Psoas muscle (tissue), 8 donors: ENCODE measurements at places on chromosomes 16 and 17. TPM values are rescaled to one million over a fixed set of nuclear protein-coding genes. Genes with fewer than 3 reads are reported as not detected.

GRCh38 chr17:49365667-49366066 lies 3.6 kb upstream of the ZNF652 start:
- DNase-seq = no peak

- DNase-seq = no peak
Observed at GRCh38 chr16:21023509-21024202, 123.1 kb downstream of the LYRM1 start.

- peak; percentile 85 for DNase-seq
Observed at GRCh38 chr16:15434425-15435215, at the start of gene BMERB1. BMERB1 (plus strand) TSS chr16:15434588; CDS start chr16:15434654, 66 bp downstream.

GRCh38 chr16:75219838-75220237 lies 1.1 kb downstream of the CTRB1 start:
- DNase-seq = no peak

DNA sequence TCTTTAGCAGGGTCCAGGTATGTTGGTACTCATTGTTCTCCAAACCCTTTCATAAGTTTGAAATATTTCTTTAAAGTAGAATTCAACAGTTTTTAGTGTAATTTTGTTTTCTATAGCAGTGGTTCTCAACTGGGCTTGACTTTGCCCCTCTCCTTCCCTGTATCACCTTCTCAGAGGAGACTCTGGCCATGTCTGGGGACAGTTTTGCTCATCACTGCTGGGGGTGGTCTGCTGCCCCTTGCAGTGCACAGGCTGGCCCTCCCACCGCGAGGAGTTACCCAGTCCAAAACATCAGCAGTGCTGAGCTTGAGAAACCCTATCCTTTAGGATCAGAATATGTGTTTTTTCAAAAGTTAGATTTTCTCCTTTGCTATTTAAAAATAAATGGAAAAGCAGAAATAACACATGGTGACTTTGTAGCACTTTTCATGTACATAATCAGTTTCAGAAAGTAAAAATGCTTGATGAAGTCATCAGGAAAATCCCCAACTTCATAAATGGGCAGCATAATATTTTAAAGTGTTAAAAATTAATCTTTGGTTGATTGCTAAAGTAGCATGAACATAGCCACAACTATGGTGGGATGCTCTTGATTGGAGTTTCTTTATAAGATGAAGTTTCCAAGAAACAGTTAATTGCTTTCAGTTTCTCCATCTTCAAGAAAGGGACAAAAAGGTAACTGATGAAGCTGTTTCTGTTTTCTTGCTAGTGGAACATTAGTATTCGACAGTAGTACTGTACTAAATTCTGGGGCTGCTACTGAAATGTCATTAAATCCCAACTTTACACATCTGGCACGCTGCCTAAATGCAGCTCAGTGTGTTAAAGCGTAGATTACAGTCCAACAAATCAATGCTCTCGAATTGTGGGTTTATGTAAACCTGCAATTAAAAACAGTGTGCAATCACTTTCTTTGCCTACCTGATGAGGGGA lies 70.3 kb downstream of the NETO2 start:
- DNase-seq = no peak

DNA sequence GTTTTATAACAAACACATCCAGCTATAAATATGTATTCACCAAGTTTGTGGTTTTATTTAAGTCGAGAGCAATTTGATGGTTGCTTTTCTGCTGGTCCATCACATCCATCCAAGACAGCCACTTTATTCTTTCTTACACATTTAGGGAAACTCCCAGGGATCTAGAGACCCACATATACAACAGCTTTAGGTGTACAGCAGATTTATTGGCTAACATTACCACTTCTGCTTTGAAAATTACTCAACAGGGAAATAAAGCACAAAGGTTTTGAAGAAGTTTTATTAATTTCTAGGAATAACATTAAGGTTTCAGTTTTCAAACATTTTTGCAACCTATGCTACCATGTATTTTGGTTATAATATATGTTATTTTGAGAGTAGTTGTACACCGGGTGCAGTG lies 6.9 kb downstream of the ERCC4 start:
- DNase-seq = no peak

DNA sequence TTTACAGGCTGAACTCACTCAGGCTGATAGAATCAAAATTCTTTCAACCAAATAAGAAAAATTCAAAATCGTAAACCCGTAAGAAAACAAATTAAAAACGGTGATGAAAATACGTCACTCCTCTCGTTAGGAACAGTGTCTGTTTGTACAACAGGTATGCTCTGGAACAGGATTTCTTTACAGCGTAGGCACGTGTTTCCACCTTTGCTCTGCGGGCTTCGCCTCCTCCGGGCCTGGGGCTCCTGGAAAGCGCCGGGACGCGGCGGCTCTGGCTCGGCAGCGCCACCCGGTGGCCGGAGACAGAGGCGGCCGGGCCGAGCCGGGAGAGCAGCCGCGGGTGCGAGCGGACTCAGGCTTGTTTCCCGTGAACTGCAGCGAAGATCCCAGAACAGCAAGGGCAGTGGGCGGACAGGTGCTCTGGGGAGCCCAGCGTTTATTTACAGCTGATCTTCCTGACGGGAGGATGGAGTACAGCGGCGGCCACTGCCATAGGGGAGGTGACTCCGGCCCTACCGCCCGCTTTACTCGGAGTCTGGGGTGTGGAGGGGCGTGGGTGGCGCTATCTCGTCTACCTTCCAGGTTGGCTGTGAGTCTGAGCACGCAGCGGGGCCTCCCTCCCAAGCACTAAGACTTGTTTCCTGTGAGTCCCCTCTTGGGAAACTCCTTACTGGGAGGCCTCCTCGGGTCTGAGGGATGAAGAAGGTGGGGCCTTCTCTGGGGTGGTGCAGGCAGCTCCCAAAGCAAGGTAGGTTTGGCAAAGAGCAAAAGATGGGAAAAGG lies 40.5 kb upstream of the ATP2A3 start:
- peak; percentile 71 for DNase-seq

DNA sequence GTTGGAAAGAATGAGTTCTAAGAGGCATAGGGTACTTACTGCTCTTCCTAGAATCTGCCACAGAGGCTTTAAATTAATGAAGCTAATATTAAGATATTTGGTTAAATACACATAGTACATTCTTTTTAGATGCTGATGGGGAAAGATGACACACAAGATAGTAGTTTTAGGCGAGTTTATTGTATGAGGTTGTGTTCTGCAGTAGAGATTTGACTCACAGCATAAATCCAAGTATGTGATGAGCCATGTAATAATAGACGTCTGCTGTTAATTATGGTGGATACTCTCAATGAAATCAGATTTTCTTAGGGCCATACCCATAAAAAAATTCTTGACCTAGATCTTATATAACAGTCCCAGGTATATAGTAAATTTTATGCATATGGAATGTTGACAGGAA lies 8.0 kb downstream of the TNRC6C start:
- no peak for DNase-seq

DNA sequence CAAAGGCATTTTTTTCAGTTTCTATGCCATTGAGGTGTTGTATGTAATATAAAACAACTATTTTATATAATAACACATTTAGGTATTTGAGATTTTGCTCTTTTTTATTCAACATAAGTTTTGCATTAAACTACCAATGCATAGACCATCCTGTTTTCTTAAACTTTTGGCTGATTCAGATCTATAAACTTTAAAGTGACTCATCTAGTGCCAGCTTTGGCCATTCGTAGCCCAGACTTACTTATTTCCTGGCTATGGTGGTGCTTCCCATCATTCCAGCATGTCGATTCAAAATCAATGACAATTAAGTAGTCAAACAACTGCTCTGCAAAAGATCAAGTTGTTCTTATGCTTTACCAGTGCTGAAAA lies 3.1 kb downstream of the ERI2 start:
- no peak for DNase-seq

DNA sequence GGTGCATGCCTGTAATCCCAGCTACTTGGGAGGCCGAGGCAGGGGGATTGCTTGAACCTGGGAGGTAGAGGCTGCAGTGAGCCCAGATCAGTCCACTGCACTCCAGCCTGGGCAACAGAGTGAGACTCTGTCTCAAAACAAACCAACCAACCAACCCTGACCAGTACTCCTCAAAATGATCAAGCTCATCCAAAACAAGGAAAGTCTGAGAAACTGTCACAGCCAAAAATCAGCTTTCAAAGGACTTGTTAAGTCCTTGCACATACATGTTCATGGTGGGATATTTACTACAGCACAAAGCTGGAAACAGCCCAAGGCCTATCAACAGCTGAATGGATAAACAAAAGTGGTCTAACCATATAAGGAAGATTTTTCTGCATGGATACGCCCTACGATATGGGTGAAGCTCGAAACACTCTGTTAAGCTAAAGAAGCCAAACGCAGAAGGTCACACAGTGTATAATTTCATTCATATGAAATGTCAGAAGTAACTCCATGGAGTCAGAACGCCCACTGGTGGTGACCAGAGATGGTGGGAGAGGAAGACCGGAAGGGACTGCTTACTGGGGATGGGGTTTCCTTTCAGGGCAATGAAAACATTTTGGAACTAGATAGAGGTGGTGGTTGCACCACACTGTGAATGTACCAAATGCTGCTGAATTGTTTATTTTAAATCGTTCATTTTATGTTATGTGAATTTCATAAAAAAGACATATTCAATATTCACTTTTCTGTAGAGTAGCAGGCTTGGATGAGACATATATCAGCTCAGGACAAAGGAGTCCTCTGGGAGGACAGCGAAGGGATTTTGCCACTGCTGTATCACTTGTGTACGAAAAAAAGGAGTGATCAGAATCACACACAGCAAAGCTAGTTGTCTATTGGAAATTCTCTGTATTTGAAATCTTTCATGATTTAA lies 17.7 kb downstream of the CCL17 start:
- DNase-seq = no peak

GRCh38 chr17:64230791-64231408 lies 32.2 kb downstream of the TEX2 start:
- DNase-seq = no peak

- no peak for DNase-seq
Observed at GRCh38 chr17:79407385-79407784, 203.5 kb downstream of the RBFOX3 start.

DNA sequence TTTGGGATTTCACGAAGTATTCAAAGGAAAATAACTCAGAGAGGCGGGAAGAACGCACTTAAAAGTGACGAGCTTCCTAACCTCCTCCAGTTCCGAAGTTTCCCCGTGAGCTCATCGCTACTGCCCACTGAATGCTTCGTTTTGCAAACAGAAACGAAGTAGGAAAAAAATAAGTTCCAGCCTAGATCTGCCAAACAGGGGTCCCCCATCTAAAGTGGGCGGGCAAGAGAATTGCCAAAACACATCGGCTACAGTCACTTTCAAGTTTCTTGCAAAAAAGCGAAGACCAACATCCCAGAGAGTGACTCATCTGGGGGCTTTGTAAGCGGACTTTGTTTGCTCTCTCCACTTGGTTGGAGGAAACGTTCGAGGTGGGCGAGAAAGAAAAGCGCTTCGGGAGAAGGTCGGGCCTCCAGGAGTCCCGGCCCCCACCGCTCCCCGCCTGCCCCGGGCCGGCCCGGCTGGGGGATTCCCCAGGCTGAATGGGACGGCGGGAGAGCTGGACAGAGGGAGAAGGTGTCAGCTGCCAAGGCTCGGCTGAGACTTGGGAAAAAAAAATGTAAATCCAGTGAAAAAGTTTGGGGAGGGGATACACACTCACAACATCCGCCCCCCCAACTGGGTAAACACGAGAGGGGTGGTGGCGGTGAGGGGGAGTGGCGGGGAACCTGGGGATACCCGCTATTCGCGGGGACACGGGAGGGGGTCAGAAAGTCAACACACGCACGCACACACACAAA lies 1.0 kb downstream of the VEZF1 start:
- peak; percentile 35 for DNase-seq

GRCh38 chr17:77645072-77646045 lies 313.1 kb upstream of the TNRC6C start:
- peak; percentile 58 for DNase-seq

DNA sequence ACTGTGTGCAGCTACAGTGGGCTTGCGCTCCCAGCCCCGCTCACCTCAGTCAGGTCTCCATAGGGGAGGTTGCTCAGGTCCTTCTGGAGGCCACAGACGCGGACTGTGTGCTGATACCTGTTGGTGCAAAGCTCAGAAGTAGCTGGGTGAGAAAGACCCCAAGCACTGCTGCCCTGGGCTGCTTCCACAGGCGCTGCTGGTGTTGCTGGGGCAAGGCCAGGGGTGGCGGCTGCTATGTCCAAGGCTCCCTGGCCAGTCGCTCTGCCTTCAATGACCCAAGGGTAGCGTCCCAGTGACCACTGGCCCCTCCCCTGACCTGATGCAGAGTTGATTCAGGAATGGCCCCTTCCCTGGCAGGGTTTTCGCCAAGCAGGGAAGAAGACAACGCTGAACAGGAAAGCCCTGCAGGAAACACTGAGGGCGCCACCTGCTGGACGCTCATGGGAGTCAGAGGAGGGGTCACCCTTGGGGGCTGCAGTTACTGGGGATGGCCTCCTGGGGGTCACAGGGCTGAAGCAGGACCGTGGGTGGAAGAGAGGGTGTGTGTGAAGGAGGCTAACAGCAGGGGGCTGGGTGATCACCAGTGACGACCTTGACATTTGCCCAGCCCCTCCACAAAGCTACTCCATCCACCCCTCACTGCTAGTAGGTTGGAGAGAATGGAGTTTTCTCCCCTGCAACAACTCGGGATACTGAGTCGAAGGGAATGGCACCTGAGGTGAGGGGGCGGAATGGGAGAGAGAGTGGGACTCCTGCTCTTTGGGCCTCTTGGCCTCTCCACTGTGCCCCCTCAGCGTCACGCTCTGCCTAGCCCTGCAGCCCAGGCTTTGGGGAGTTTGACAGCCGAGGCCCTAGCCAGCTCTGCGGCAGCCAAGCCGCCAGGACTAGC lies 38.3 kb downstream of the ABCC12 start:
- DNase-seq = peak; percentile 64

DNA sequence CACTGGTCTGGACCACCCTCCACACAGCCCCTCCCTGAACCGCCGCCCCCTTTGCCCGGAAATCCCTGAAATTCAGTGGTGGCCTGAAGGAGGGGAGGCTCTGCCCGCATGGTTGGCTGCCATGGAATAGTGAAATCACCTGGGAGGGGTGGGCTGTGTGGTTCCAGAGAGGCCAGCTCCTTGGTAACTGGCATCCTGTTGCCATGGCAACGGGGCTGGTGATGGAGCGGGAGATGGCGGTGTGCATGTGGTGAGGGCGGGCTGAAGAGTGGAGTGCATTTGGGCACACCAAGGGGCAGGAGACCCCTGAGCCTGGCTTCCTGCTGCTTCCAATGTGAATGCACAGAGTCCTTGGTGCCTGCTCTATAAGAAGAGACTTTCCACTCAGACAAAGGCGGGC lies 2.4 kb downstream of the EFNB3 start:
- no peak for DNase-seq

DNA sequence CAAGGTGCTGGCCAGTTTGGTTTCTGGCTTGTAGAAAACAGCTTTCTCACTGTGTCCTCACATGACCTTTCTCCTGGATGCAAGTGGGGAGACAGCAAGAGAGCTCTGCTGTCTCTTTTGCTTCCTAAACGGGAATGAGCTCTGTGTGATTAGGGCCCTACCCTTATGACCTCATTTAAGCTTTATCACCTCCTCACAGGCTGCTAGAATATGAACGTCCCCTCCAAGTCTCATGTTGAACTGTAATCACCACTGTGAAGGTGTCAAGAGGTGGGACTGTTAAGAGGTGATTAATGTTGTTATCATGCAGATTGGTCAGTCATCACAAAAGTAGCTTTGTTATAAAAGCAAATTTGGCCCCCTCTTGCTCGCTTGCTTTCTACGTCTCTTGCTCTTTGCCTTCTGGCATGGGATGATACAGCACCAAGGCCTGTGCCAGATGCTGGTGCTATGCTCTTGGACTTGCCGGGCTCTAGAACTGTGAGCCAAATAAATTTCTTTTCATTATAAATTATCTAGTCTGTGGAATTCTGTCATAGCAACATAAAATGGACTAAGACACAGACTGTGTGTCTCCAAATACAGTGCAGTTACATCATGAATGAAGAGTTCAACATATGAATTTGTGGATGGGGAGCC lies 14.8 kb upstream of the POLR3E start:
- no peak for DNase-seq

TRIM65 gene
- 9.0 TPM for polyA plus RNA-seq

PRSS21 gene
- 0.05 TPM for polyA plus RNA-seq

AKAP10 gene
- 4.2 TPM for polyA plus RNA-seq

HOXB2 gene
- 5.0 TPM for polyA plus RNA-seq

CPNE7 gene
- polyA plus RNA-seq = 0.08 TPM
